IPS-NIHi11 (cell line): ENCODE measurements at places on chromosomes 13 and 19.

- no peak for DNase-seq
These were observed 103.3 kb downstream of the DGKH start for GRCh38 chr13:42151781-42152180.

DNA sequence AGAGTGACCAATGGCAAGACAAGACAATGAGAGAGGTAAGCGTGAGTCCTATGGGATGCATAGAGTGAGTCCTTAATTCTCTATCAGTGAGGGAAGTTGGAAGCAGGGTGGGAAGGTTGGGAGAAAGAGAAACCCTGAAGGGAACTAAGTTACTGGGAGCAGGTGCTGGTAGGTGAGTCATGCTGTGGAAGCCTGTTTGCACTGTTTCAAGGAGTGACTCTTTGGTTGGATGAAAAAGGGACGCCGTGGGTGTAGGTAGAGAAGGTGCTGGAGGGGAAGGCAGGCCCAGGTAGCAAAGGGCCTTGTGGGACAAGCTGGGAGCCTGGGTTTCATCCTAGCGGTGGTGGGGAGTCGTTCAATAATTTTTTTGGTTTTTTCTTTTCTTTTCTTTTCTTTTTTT, 21.9 kb downstream of the IGFL1 start:
- no peak for DNase-seq

- DNase-seq = peak; percentile 89
These were observed 13.8 kb downstream of the ATP12A start for GRCh38 chr13:24693862-24694471.

- DNase-seq = no peak
These were observed 26.3 kb downstream of the TGDS start for GRCh38 chr13:94569615-94570014.

DNA sequence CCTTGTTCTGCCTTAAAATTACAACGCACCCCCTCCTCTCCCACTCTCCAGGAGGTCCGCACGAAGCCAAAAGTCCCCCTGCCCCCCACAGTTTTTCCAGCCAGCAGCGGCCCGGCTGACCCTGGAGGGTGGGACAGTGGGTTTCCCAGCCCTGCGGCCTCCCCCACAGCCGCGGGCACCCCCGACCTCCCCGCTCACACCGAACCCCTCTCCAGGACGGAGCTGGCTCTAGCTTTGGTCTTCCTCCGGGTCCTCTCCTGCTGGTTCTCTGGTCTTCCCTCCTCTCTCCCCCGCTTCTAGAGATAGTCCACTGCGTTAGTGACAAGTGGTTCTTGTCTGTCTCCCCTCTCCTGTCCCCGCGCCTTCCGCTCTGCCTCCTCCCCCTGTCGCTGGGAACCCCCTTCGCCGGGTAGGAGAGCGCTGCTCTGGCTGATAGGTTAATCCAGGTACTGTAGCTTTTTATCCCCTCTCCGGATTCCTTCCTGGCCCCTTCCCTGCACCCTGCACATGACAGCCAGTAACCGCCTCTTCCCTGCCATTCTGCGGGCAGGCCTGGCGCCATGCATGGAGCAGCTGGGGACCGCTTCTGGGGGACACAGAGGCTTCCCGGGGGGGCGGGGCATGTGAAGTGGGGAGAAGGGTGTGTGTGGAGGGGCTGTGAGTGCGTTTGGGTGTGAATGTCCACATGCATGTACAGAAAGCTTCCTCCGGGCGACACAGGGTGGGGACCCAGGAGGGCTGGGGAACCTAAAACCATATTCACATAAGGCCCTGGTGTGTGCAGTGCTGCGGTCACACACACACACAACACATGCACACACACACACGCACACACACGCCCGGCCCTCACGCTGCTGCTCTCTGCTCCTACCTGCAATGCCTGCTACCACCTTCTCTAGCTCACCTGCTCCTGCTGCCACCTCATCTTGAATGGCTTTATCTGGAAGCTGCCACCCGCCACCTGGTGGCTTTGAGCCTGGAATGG, 17.2 kb downstream of the PRR36 start:
- no peak for DNase-seq

- no peak for DNase-seq
These were observed 89.6 kb upstream of the RXFP2 start for GRCh38 chr13:31649766-31650165.

DNA sequence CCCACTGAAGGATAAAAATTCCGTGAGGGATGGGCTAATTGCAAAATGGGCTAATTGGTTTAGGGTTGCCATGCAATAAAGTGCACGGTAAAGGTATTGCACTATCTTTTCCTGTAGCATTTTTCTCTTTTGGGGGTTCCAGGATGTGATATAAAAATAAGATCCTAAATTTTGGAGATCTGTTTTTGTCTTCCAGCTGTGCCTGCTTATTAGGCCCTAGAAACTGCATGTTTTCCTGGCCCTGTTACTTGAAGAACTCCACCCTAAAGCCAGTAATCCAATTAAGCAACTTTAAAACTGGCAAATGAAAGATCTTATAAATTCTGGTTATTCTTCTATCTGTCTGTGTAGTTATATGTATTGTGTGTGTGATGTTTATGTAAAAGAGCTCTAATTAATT, 2489.6 kb downstream of the PCDH9 start:
- no peak for DNase-seq

- no peak for DNase-seq
These were observed 20.4 kb downstream of the MPND start for GRCh38 chr19:4363571-4364304.
